ENCODE measurements at places on chromosomes 4 and X.

GRCh38 chr4:19230906-19231545 lies 1020.7 kb upstream of the SLIT2 start:
- no peak for DNase-seq

- DNase-seq = no peak
Measured at GRCh38 chrX:8194216-8194615, 23.1 kb upstream of the VCX2 start.

DNA sequence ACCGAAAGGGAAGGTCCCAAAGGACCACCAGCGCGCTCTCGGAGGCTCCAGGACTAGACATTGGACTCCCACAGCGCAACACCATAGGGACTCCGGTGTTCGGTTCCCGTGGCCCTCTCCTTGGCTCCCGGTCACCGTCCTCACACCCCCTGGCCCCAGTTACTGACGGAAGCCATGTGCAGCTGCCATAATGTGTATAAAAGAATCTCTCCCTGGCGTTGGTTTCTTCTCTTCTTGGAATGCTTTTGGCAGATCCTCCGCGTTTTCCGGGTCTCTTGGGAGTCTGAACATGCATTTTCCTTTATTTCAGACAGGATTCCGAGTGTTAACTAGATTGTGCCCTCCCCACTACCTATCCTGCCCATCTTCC lies 69.8 kb downstream of the FBXO8 start:
- DNase-seq = no peak

- DNase-seq = no peak
Measured at GRCh38 chr4:94334962-94335361, 7.7 kb downstream of the HPGDS start.

DNA sequence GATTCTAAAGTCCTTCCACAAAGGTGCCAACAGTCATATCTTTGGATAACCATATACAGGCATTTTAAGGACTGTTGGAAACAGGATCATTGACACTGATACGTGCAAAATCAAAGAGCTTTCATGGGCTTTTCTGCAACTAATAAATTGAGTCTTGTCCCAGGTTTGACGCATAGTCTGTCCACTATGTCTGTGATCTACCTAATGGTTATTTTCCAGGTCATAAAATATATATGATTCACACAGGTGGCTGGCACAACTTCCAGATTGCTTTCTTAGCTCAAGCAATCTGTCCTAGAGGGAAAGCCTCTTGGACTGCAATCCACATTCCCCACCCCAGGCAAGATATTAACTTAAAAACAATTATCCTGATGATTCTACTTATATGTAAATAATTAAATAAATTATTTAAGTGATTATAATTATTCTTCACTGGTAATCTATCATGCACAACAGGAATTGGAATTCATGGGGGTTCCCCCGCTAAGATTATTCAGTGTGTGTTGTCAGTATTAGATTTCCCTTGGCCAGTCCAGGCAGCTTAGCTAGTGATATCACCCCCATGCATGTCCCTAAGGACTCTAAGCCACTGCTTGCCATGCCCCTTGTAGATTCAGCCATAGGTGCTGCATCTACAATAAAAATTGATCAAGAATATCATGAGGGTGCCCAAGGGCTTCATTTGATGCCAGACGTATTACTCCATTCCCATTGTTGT lies 97.8 kb downstream of the TLL1 start:
- DNase-seq = no peak

DNA sequence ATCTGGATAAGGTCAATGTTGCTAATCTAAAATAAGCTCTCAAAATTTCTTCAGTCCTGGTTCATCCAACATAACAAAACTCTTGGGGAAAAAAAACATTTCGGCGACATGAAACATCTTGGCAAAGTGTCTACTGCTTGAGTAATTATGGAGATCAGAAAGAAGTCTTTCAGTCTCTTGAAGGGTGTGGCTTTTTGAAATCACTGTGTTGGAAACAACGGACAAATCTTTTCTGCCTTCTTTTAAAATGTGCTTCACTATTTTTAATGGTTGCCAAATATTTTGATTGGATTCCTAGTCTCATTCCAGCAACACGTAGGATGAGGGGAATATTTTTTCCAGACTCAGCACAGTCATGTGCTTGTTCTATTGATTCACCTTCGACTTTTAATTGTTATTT lies 138.6 kb downstream of the KLHL8 start:
- DNase-seq = no peak

GRCh38 chr4:183855323-183856190 lies 49.5 kb upstream of the STOX2 start:
- peak; percentile 9 for DNase-seq
